NCI-H187 treated with DMSO at 0.1 percent for 48 hours (cell line): ENCODE measurements at places on chromosomes 3 and 15.

- DNase-seq = no peak
Measured at GRCh38 chr3:72973786-72974185, 22.8 kb upstream of the PPP4R2 start.

GRCh38 chr3:132265488-132265887 is 51.7 kb upstream of the ACP3 start:
- no peak for DNase-seq

DNA sequence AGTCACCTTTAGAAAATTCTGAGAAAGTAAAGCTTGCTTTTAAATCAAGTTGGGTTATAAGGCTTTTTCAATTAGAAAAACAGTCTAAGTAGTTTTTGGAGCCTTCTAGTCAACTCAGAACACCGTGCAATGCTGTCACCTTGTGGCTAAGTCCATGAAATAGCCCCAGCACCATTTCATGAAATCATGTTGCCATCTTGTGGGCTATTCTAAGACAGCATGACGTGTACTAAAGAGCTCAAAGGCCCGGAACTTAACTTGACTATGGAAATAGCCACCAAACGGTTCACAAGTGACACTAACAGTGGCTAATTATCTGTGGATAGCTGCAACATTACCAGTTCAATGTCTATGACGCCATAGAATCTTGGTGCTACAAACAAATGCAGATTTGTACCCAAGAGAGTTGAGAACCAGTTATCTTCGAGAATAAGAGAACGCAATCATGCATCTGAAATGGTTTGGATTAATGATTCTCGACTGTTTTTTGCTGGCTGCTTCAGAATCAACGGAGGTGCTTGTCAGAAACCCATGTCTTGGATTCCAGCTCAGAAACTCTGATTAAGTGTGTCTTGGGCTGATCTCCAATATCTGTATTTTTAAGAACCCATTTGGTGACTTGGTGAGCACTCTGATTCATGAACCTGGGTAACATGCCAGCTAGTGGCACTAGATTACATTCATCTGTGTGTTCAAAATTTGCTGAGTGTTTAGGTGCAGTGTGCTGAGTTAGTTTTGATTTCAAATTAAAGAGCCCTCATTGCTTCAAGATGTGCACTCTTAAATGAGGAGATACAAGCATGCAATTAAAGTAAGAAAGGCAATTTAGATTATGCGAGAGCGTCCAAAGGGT is 111.2 kb upstream of the MCTP2 start:
- DNase-seq = peak; percentile 38

DNA sequence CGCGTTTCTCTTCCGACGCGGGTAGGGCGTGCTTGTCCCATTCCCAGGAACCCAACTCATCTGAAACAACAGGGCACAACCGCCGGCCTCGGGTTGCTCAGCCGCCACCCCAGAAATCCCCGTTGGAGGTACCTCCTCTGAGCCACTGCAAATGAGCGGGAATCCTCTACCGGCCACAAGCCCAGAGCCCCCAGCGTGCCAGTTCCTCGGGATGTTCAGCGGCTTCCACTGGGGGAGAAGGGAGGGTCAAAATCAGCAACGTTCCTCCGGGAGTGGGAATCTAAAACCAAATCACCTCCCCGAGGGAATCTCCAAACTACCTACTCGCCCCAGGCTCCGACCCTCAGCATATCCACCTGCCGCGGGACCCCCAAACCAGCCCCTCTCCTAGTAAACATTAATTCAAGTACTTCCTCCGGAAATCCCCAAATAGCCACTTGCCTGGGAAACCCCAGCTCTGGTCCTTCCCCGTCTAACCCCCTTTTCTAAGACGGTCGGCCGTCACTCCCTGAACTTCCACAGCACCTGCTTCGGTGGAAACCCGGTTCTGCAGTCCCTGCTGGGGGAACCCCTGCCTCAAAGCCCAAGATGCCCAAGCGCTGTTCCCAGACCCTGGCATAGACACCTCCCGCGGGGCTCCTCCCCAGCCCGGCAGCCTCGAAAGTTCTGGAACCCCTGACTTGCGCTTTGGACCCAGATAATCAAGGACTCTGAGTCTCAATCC is 887 bp downstream of the OXTR start:
- DNase-seq = no peak

DNA sequence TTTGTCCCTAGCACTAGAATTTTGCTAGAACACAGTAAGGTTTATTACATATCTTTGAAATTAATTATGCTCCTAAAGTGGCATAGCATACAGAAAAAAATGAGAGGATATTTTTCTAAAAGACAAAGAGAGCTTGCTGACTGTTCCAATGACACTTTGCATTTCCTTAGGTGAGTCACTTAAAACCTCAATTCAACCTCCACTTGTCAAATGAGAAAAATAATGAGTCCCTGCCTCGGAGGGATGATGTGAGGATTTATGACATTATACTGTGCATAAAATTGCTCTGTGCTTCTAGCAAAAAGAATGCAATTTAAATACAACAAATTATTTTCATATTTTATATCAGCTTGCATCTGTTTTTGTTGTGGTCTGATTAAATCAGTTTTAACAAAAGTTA is 1417.0 kb upstream of the ALCAM start:
- no peak for DNase-seq

DNA sequence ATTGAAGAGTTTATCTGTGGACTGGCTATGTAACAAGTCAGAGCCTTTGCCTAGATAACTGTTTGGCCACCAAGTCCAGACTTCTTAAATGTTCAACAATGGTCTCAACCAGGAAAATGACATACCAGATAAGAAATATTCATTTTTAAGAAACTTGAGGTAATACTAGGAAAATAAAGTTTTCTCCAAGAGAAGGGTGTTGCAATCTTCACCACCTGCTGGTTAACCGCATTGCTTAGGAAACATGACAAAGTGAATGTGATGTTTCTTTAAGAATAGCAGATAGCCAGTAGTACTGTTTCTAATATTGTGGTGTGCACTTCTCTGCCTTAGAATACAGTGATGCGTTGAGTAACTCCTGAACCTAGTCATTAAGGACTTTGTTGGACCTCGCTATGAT is 321.5 kb upstream of the CADM2 start:
- DNase-seq = no peak

- DNase-seq = no peak
Measured at GRCh38 chr15:101070502-101071273, 151.5 kb downstream of the LRRK1 start.

GRCh38 chr3:97823046-97824004 is 1.5 kb downstream of the CRYBG3 start:
- DNase-seq = no peak

- DNase-seq = no peak
Measured at GRCh38 chr3:79427081-79427480, 340.7 kb downstream of the ROBO1 start.

DNA sequence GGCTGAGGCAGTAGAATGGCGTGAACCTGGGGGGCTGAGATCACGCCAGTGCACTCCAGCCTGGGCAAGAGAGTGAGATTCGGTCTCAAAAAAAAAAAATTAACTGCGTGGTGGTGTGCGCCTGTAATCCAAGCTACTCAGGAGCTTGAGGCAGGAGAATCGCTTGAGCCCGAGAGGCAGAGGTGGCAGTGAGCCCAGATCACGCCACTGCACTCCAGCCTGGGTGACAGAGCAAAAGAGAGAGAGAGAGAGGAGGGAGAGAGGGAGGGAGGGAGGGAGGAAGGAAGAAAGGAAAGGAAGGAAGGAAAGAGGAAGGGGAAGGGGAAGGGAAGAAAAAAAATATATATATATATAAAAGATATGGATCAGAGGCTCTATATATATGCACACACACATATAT is 6.0 kb downstream of the TM4SF19 start:
- no peak for DNase-seq

DNA sequence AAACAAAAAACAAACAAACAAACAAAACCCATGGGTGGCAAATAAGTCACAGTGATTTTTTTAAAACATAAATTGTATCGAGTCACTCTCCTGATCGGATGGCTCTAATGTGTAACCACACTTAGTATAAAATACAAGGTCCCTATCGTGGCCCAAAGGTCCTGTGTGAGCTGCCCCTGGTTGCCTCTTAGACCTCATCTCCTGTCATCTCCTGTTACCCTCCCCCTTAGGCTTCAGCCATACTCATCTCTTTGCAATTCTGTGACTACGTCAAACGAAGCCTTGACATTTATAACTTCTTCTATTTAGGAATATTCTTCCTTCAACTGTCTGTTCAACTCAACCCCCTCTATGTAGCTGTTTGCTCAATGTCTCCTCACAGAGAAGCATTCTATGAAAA is 43.9 kb upstream of the TTBK2 start:
- no peak for DNase-seq

DNA sequence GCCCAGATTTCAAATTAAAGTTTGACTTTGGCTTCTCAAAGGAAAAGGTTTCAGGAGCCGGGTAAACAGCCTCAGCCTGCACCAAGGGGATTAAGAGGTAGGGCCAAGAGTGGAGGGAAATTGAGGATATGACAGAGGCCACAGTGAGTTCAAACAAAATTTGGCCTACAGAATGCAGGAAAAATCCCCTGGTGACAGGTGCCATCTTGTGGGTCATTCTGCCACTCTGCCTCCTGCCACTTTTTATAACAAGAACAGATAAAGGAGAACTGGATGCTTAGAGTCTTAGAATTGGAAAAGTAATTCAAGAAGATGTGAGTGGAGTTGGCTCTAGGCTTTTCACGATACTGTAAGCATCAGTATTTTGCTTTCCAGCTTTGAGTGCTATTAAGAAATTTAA is 253.2 kb downstream of the NR2F2 start:
- DNase-seq = no peak

DNA sequence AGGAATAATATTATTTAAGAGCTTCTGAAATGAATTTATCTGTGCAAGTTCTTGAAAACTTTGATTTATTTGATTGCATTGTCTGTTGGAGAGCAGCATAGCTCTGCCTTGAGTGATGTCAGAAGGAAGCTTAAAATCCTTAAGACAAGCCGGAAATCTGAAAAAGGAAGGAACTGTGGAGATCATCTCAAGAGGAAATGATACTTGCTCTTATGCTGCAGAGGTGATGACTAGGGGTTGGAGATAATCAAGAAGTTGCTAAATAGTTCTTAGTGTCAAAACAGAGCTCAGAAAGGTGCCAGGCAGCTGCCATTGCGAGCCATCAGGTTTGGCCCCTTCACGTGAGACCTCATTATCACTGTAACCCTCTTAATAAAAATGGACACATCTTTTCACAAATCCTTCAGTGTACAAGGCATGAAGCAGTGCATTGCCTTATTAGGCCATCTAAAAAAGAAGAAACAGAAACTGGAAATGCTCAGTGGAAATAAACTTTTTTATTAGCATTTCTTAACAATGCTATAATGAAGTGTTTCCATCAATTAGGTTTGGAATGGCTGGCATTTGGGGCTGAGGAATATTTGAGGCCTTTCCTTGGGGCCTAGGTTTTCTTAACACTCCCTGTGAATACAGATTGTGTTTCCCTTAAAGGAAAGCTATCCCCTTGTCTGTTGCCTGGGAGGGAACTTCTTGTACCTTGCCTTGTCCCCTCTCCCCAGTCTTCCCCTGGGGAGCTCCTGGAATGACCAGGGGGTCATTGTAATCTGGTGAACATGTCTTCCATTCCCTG is 34.5 kb upstream of the VILL start:
- DNase-seq = no peak
